NCI-H1417 (cell line): ENCODE measurements at places on chromosomes 5 and 9.

GRCh38 chr9:92480291-92480771 is 2.0 kb downstream of the ASPN start:
- no peak for DNase-seq

- no peak for DNase-seq
Measured at GRCh38 chr5:141881886-141882285, 3.7 kb upstream of the PCDH1 start.

GRCh38 chr5:77841616-77842015 is 65.5 kb upstream of the TBCA start:
- DNase-seq: no peak

DNA sequence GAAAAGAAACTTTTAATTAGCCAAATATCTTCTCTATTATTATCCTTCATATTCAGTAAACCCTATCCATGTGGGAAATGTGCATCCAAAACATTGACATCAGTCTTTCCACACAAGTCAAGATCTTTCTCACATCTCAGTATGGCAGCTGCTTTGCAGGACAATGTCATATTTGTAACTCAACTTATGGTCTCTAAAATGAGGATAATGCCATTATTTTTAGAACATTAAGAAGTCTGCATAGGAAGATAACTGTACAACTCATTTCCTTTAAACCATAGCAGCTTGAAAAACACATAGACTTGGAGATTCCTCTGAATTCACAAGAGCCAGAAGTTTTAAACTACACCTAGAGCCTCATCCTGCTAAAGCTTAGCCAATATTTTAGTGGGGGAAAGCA is 43.7 kb downstream of the MCTP1 start:
- no peak for DNase-seq

- DNase-seq: no peak
Measured at GRCh38 chr5:18736051-18736398, 1101.8 kb downstream of the TAF11L14 start.

DNA sequence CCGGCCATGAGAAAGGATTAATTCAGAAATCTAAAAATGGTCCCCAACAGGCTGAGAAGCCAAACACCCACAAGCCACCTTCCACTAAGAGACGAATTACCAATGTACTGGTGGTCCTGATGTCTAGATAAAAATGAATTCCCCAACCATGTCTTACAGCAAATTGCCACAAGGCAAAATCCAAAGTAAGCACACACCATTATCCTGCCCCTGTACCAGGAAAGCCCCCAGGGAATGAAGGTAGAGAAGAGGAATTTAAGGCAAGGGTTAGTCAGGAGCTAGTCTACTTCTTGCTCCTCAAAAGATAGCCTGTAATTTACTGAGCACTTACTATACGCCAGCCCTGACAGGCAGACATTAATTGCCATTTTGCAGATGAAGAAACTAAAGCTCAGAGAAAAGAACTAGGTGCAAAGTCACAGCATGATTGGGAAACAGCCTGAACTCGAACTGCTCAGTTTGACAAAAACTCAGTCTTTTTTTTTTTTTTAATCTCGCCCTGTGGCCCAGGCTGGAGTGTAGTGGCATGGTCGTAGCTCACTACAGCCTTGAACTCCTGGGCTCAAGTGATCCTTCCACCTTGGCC is 64.3 kb downstream of the RAPGEF1 start:
- no peak for DNase-seq

DNA sequence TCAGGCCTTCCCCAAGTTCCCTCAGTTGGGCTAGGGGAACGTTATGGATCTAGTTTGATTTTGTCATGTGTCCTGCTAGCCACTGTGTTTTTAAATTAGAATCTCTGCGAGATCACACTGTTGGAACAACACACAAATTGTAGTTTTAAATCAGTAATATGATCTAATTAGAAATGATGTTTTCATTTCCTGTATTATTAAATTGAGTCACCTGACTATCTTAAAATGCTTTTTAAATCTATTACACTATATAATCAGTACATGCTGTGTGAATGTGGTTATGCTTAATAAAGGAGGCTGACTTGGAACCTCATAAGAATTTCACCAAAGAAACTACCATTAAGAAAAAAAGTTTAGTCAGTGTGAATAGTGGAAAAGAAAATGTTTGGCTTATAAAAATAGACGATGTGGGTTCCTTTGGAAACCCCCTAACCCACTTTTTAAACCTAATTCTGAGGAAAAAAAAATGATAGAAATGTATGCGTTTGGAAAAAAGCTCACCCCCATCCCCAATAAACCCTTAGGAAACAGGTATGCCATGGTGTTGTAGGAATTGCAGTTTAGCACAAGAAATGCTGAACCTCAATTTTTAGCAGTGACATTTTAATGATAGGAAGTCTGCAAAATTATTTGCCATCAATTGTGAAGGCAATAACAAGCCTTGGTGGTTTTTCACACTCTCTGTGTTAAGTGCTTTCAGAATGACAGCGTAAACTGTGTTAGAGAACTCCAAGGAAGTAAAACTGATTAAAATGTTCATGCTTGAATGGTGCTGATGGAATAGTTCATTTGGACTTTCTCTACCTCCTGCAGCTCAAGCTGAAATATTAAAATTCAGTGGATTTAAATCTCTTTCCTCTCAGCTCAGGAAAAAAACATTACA is 59.0 kb downstream of the TLE4 start:
- peak; percentile 15 for DNase-seq

GRCh38 chr9:78860801-78861475 is 564.0 kb downstream of the PSAT1 start:
- DNase-seq: no peak

GRCh38 chr5:154642499-154643245 is 112.5 kb upstream of the LARP1 start:
- DNase-seq: no peak

DNA sequence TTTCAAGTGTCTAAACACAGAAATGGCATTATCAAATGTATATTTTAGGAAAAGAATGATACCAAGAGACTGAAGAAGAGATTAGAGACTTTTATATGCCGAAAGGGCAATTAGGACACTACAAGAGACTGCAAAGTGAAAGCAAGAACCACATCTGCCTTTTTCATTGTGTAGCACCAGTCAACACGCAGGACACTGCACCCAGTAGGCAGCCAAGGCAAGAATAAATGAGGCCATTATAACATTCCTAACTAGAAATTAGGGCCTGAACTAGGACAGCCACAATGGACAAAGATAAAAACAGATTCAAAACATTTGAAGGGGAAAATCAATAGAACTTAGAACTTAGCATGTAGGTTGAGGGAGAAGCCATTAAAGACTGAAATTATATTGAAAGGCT is 10.8 kb downstream of the CETN3 start:
- DNase-seq: no peak

GRCh38 chr9:132698989-132699388 is 28.7 kb downstream of the GTF3C4 start:
- no peak for DNase-seq

- no peak for DNase-seq
Measured at GRCh38 chr5:170971-171800, 20.1 kb upstream of the LRRC14B start.
